ENCODE measurements at places on chromosomes 6 and 20.

- no peak for DNase-seq
Observed at GRCh38 chr20:38152175-38152620, 12.9 kb downstream of the TGM2 start.

- no peak for DNase-seq
Observed at GRCh38 chr6:106702046-106702445, 72.7 kb downstream of the QRSL1 start.

GRCh38 chr6:151038616-151039015, 173.1 kb downstream of the MTHFD1L start:
- DNase-seq = no peak

DNA sequence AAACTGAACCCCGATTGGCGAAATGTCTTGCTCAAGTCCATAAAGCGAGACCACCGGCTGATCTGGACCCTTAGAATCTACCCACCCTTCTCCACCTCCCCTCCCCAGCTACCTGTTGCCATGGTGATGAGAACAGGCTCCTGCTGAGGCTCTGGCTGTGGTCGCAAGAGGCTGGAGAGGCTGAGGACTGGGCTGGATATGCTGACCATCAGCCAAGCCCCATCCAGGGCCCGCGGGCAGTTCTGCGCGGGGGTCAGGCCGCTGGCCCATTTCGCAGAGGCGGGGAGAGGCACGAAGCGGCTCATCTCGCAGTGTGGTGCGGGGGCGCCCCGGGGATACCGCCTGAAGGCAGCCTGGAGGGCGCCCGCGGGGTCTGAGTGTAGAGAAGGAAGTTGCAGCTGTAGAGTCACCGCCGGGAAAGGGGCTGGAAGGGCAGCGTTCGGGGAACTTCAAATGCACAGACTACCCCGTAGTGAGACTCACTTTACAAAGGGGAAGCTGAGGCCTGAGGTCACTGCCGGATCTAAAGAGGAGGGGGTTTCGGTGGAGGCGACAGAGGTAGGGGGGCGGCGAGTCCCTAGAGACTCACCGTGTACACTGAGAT, 671 bp downstream of the TAPBP start:
- no peak for DNase-seq
